ENCODE measurements at places on chromosomes 11 and 22.

- DNase-seq: no peak
These were observed 598 bp downstream of the CABIN1 start for GRCh38 chr22:24011735-24012068.

GRCh38 chr11:15075162-15075526 is 1.8 kb downstream of the CALCB start:
- DNase-seq: no peak

DNA sequence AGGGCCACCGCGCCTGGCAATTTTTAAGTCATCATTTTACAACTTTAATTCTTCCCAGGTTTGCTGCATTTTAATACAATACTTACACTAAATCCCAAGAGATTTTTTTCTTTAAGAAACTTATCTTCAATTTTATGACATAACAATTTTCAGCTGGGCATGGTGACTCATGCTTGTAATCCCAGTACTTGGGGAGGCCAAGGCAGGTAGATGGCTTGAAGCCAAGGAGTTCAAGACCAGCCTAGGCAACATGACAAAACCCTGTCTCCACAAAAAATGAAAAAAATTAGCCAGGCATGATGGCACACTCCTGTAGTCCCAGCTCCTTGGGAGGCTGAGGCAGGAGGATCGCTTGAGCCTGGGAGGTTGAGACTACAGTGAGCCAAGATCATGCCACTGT is 38.8 kb downstream of the CLDN25 start:
- no peak for DNase-seq

DNA sequence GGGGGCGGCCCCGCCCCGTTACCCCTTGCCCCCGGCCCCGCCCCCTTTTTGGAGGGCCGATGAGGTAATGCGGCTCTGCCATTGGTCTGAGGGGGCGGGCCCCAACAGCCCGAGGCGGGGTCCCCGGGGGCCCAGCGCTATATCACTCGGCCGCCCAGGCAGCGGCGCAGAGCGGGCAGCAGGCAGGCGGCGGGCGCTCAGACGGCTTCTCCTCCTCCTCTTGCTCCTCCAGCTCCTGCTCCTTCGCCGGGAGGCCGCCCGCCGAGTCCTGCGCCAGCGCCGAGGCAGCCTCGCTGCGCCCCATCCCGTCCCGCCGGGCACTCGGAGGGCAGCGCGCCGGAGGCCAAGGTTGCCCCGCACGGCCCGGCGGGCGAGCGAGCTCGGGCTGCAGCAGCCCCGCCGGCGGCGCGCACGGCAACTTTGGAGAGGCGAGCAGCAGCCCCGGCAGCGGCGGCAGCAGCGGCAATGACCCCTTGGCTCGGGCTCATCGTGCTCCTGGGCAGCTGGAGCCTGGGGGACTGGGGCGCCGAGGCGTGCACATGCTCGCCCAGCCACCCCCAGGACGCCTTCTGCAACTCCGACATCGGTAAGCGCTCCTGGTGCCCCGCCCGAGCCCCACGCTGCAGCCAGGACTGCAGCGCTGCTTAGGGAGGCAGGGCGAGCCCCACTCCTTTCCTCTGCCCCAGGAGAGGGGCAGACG is at the start of gene TIMP3:
TSS of gene TIMP3 (plus strand) at position 169 of the 700 bp plus-strand sequence. CDS start at position 466, 297 bp downstream.
- DNase-seq: peak; percentile 90

DNA sequence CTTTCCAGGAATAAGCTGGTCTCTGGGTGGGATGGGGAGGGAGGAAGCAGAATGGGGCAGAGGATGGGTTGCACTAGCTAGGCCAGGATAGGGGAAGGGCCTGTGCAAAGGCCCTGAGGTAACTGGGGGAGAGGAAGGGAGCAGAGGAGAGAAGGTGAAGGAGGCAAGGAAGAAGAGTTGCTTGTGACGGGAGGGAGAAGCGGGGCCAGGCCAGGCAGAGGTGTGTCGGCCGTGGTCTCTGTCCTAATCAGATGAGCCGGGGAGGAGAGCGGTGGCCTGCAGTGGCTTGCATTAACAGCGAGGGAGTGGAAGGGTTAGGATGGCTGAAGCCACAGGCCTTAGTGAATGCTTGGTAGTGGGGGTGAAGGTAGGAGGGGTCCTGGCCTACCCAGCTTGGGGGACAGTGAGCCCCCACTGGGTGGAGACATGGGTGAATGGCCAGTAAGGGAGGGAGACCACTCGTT is 6.0 kb upstream of the DERL3 start:
- DNase-seq: no peak

GRCh38 chr11:6627762-6628241 is 8.6 kb upstream of the TPP1 start:
- no peak for DNase-seq

DNA sequence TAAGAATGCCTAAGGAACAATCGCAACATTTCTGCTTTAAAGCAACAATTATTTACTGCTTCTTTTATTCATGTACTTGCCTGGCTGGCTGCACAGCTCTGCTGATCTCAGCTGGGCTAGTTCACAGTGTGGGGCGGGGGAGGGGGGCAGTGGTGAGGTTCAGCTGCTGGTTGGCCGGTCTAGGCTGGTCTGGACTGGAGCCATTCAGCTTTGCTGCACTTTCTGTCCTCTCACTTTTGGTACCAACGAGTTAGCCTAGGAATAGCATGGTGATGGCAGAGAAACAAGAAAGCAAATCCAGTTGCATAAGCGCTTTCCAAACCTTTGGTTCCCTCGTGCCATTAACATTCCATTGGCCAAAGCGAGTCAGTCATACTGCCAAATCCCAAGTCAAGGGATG is 16.0 kb upstream of the MIF start:
- no peak for DNase-seq

- peak; percentile 71 for DNase-seq
These were observed 32.7 kb downstream of the ARHGAP42 start for GRCh38 chr11:100719809-100720221.

- DNase-seq: no peak
These were observed 2.5 kb downstream of the GNG3 start for GRCh38 chr11:62710001-62710345.

- no peak for DNase-seq
These were observed 741 bp upstream of the CNTF start for GRCh38 chr11:58621586-58622262.

DNA sequence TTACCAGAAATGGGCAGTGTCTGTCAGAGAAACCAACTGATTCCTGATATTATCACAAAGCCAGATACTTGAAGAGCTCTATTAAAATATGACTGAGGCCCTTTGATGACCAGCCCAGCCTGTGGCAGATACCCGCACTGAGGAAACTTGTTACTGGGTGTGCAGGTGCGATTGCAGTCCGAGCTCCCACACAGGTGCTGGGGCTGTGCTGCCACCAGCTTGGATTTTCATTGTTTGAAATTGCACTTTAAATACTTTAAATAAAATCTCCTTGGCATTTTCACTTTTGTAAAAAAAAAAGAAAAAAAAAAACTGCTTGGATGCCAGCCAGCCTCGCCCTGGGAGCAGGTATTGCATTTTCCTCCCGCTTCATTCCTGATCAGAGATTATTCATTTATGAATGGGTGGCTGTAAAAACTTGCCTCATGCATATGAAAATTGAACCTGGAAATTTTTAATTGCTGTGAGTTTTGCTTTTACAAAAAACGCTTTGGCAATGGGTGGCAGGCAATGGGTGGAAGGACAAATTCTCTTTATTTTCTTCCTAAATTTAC is 21.2 kb downstream of the EHF start:
- DNase-seq: no peak

DNA sequence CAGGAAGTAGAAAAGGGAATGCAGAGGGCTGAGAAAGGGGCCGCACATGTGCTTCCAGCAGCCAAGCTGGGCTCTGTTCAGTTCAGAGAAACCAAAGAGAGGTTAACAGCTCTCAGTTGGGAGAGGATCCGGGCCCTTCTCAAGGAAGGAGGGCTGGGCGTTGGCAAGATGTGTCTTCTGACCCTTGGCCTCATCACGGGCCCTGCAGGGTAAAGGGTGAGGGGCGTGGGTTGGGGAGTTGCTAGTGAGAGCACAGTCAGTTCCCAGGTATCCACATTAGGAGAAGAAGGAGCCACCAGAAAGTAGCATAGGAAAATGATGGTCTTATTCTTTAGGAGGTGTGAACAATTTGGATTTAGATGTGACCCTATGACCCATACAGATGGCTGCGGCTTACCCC is 73.0 kb downstream of the OSBP2 start:
- no peak for DNase-seq

DNA sequence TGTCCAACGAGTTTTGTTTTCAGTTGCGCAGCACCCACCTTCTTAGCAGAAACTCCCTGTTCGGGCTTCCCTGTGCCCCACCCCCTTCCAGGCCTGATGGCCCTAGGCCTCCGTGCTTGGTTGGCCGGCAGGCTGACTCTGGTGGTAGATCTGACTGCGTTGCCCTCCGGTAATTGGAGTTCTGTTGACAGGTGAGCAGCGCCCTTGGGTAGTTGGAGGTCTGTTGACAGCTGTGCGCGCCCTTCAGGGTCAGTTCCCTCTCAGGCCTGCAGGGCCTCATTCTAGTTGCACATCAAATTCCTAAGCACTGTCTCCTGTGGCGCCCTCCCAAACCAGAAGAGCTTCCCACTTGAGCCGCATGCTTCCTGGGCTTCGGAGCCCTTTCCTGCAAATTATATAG is 776 bp downstream of the DGCR6 start:
- DNase-seq: no peak

DNA sequence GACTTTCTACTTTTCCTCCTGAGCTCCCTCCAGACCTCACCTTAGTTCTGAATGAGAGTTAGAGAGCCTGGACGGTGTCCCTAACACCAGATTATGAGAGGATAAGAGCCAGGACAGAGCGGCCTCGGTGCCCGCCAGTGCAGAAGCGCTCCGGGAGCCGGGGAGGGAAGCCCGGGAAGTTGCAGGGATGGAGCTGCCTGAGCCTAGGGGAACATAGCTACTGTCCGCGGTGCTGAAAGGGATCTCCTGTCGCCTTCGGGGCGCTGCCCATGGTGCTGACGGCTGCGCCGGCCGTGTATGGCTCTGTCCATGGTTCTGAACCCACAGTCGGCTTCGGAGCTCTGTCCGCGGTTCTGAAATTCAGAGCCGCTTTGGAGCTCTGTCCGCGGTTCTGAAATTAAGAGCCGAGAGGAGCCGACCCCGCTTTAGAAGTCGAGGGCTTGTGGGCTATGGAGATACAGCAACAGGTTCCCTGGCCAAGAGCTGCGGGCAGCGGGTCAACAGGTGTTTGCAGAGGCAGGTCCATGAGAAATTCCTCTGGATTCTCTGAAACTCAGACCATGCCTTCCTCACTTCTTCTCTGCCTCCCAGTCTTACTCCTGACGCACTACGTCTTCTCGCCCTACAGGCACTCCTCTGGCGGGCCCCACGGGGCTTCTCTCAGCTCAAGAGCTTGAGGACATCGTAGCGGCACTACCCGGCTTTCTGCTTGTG is 814 bp downstream of the NPAS4 start:
- DNase-seq: peak; percentile 90

GRCh38 chr11:62012832-62013461 is 45.5 kb upstream of the FTH1 start:
- DNase-seq: peak; percentile 54

- no peak for DNase-seq
These were observed 48.8 kb downstream of the ACAT1 start for GRCh38 chr11:108170184-108170583.

DNA sequence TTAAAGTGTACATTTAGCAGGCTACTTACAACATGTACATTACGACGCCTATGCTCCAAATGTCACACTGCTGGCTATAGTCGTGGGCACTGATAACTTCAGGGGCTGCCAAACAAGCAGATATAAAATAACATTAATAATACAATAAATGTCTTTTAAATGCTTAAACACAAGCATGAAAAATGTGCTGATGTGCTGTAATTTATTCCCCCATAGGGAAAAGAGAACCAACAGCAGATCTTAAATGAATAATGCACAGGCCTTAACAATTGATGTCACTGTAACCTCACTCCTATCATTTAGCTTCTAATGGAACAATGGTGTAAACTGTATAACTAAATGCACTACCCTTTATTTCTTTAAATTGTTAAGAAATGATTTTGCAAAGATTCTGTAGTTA is 153.4 kb downstream of the STK33 start:
- DNase-seq: no peak

DNA sequence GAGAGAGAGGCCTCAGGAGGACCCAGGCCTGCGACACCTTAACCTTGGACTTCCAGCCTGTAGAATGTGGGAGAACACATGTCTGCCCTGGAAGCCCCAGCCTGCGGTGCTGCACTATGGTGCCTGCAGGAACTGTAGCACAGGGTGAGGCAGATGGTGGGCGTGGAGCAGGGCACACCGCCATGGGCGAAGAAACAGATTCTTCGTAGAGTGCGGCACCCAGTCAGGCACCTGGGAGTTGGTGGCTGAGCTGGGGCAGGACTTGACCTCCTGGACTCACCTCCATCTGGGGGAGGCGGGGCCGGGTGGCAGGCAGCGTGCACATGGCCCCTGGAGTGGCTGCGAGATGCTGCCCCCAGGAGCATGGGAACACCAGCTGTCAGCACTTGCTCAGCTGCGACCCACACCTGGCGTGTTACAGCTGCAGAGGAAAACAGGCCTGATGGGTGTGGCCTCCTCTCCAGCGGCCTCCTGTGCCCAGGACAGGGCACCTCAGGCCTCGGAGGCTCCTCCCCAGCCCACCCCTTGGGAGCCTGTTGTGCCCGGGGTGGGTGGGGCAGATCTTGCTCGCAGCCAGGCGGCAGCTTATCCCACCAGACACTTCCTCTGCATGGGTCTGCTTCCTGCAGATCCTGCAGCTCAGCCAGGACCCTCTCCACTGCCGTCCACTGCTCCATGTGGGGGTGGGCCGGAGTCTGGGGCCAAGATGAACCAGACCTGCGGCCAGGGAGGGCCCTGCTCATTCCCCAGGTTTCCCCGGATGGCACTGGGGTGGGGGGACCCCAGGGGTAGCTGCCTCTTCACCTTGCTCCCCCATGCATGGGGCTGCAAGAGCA is 80.4 kb downstream of the MYEOV start:
- DNase-seq: peak; percentile 60

All from tibial artery (tissue), 4 donors.